ENCODE measurements at places on chromosomes 6 and 20.

GRCh38 chr20:37661519-37661918 is 32.3 kb upstream of the CTNNBL1 start:
- no peak for DNase-seq

DNA sequence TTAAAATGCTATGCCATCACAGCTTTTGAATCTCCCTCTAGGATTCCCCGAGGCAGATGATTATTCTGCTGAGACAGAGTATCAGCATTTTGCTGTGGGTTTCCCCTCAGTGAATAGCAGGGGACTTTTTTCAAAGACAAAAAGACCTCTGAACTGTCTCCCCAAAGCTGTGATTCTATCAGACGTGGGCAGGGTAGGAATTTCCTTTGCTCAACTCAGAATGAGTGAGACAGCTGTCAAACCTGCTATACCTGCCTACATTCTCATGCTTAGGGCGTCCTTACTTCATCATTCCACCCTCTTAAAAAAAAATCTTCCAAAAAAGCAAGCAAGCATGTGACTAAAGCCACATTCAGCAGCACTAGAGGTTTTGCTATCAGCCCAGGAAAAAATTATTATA is 147.6 kb upstream of the FAM83B start:
- peak; percentile 70 for DNase-seq

DNA sequence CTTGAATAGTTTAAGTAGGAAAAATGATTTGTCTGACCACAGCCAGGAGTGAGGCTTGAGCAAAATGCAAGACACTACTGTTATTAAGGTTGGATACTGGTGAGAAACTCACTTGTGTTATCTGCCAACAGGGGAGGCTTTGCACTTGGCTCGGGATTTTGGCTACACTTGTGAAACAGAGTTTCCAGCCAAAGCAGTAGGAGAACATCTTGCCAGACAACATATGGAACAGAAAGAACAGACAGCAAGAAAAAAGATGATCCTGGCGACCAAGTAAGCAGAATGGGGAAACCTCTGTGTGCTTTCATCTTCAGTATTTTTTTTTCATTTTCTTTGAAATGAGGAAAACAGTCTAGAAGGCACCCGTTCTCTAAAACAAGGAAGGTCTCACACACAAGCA is 31.6 kb downstream of the TFAP2D start:
- DNase-seq = no peak

- DNase-seq = no peak
These were observed at the start of gene SLC26A8 for GRCh38 chr6:36023996-36024795. Gene SLC26A8 (minus strand): TSS chr6:36024641. CDS start chr6:36019707, 4,934 bp downstream.

GRCh38 chr20:33733654-33734576 is 2.1 kb downstream of the ZNF341 start:
- DNase-seq = peak; percentile 73

All from RWPE1 (cell line).